RKO (cell line): ENCODE measurements at places on chromosomes 6 and 20.
A peak's percentile ranks its signal among the peaks of the same experiment; 100 is the strongest.

- no peak for DNase-seq
Observed at GRCh38 chr6:144344646-144345045, 59.5 kb downstream of the UTRN start.

DNA sequence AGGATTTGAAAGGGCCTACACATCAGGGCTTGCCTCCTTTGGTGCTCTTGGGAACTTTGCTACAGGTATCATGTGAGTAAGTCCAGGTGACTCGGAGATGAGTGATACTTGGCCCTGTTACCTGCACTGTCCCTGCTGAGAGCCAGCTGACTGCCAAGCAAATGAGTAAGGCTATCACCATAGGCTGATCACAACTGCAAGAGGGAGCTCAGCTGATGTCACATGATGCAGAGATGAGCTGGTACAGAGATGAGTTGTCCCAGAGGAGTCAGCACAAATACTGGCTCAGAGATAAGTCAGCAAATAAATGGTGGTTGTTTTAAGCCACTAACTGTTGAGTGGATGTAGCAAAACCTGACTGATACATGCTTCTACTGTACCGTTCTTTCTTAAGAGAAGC lies 41.4 kb downstream of the LAMP5 start:
- peak; percentile 56 for DNase-seq

GRCh38 chr6:83917001-83917400 lies 57.5 kb downstream of the CYB5R4 start:
- DNase-seq, result no peak

DNA sequence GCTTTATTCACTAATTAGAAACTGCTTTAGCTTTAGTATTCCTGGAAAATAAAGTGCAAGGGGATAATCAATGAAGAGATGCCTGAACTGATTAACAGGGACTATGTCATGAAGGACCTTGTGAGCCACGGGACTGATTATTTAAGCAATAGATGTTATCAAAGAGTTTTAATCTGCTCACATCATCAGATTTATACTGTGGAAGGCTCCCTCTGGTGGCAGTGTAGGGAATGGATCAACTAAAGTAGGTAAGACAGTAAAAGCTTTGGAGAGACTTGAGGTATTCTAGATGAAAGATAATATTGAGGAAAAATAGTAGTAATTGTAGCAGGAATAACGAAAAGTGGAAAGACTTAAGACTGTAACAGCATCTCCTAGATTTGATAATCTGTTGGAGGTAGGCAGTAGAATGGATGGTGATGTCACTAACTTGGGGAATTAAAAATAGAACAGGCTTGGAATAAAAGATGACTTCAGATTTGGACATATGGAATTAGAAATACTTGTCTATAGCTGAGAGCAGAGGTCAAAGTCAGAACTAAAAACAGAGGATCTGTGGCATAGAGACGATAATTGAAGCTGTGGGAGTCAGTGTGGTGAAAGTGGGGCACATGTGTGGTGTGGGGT lies 80.3 kb upstream of the HTR1E start:
- DNase-seq, result peak; percentile 44

DNA sequence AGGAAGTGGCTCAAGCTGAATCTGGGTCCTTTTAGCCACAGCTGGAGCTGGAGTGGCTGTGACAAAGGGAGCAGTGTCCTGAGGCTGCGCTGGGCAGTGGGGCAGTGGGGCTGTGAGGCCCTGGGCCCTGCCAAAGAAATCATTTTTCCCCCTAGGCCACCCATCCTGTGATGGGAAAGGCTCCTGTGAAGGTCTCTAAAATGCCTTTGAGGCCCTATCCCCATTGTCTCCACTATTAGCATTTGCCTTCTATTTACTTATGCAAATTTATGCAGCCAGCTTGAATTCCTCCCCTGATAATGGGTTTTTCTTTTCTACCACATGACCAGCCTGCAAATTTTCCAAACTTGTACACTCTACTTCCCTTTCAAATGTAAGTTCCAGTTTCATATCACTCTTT lies 539.2 kb downstream of the MEI4 start:
- DNase-seq, result no peak

GRCh38 chr6:135972150-135972549 lies 120.6 kb downstream of the PDE7B start:
- no peak for DNase-seq

GRCh38 chr6:43896329-43897255 lies 126.6 kb downstream of the VEGFA start:
- DNase-seq, result no peak

- no peak for DNase-seq
Observed at GRCh38 chr6:135630789-135631376, 133.3 kb upstream of the AHI1 start.

- DNase-seq, result no peak
Observed at GRCh38 chr6:24228123-24228522, 102.1 kb downstream of the NRSN1 start.

- peak; percentile 11 for DNase-seq
Observed at GRCh38 chr20:24102749-24103333, 114.3 kb upstream of the GGTLC1 start.

- DNase-seq, result no peak
Observed at GRCh38 chr20:21105429-21106170, 558 bp downstream of the LINC00237 start.

GRCh38 chr6:4365686-4366085 lies 230.3 kb upstream of the ECI2 start:
- DNase-seq, result no peak

- DNase-seq, result no peak
Observed at GRCh38 chr6:129492260-129492659, 217.7 kb downstream of the ARHGAP18 start.

- peak; percentile 79 for DNase-seq
Observed at GRCh38 chr20:8722277-8722928, 346.5 kb upstream of the PLCB4 start.

DNA sequence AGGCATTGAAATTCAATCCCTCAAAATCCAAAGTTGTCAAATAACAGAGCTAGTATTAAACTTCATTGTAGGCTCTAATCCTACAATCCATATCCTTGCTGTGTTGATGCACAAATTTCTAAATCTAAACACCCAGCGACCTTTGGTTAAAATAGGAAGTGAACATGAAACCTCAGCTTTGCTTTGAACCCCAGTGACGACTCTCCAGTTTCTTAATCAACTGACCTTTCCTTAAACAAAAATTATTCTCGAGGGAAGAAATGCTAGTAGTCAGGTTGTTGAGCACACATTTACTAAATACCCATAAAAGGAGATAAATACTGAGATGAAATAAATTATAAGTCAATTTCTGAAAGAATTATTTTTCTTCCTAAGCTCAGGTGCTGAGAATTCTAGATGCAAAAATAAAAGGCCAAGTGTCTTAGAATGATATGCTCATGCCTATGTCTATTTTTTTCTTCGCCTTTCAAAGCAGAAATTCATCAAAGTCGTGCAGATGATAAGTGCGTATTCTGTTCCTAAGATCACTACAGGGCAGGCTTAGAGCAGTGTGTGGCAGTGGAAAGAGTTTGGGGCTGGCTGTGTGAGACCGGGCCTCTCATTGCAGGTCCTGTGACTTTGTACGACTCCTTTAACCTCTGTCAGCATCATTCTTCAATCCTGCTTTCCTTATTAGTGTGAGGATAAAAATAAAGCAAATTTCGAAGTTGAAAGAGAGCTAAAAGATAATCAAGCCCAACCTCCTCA lies 208.7 kb downstream of the PRL start:
- DNase-seq, result no peak

DNA sequence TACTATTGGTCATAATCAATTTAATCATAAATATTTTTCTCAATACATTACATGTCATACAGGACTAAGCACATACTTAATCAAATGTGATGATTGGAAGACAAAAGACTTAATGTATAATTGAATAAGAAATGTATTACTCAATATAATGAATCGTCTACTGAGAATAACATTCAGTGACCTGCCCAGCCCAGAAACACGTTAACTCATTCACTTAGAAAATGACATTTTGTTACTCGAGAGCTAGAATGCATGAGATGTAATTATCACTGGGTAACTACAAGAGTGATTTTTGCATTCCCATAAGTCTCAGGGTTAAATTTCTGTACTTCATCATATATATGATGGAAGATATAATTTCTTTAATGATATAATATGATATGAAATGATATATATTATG lies 444.8 kb downstream of the EYS start:
- no peak for DNase-seq

- peak; percentile 73 for DNase-seq
Observed at GRCh38 chr6:132797951-132798868, at the start of gene SLC18B1. TSS of gene SLC18B1 (minus strand) at chr6:132798637. CDS start at chr6:132798456, 181 bp downstream.

- DNase-seq, result no peak
Observed at GRCh38 chr6:51651132-51651817, 436.1 kb downstream of the PKHD1 start.

- no peak for DNase-seq
Observed at GRCh38 chr6:81816380-81816779, 63.9 kb upstream of the TENT5A start.

DNA sequence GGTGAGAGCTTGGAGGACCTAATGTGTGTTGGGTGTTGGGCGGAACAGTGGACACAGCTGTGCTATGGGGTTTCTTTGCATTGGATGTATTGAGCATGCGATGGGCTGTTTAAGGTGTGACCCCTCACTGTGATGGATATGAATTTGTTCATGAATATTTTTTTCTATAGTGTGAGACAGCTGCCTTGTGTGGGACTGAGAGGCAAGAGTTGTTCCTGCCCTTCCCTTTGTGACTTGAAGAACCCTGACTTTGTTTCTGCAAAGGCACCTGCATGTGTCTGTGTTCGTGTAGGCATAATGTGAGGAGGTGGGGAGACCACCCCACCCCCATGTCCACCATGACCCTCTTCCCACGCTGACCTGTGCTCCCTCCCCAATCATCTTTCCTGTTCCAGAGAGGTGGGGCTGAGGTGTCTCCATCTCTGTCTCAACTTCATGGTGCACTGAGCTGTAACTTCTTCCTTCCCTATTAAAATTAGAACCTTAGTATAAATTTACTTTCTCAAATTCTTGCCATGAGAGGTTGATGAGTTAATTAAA lies 3.0 kb downstream of the HLA-A start:
- no peak for DNase-seq
